Stimulated activated CD4-positive, alpha-beta T cell treated with anti-CD3 and anti-CD28 coated beads, Interleukin-12 subunit alpha, Interleukin-12 subunit beta, amount 100 ng/mL, for 48 hours (primary cell): ENCODE measurements at places on chromosomes 11 and 22.

GRCh38 chr11:109734566-109734965 lies 312.6 kb downstream of the C11orf87 start:
- no peak for DNase-seq

- DNase-seq: no peak
Measured at GRCh38 chr11:76056876-76057275, 149.4 kb downstream of the WNT11 start.

- DNase-seq: no peak
Measured at GRCh38 chr11:32288276-32288675, 147.1 kb downstream of the WT1 start.

DNA sequence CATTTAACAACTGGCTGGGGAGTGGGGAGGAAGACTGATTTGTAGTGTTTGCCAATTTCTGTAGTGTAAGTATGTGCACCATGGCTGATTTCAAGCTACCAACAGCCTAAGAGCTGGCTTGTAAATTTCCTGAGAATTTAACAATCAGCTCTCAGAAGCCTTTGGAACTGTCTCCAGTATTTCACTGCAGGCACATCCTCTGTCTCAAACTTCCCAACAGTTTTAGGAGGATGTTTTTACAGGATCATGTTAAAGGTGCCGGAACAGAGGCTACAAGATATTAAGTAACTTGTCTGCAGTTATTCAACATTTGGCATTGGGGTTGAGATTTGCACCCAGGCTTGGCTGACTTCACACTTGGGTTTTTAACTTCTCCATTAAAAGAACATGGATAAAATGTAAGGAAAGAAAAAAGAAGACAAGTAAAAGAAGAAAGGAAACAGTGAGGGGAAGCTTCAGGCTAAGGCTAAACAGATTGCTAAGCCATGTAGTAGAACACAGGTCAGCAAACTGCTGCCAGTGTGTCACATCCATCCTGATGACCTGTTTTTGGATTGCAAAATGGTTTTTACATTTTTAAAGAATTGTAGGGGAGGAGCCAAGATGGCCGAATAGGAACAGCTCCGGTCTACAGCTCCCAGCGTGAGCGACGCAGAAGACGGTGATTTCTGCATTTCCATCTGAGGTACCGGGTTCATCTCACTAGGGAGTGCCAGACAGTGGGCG lies 204.8 kb upstream of the SESN3 start:
- DNase-seq: no peak

DNA sequence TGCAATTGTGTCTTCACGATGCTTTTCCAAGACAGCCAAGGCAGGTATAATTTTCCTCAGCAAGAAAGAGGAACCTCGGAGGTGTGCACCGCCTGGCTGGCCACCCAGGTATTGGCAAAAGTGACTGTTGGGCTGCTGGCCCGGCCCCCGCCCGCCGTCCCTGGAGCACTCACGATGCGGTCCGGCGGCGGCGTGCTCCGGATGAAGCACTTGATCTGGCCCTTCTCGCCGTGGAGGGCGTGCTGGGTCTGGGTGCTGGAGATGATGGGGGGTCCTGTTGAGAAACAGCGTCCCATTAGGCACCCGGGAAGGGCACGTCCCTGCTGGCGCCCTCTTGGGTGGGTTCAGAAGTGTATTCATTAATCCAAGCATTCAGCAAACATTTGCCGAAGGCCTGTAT lies 84.8 kb downstream of the ST3GAL4 start:
- DNase-seq: no peak

DNA sequence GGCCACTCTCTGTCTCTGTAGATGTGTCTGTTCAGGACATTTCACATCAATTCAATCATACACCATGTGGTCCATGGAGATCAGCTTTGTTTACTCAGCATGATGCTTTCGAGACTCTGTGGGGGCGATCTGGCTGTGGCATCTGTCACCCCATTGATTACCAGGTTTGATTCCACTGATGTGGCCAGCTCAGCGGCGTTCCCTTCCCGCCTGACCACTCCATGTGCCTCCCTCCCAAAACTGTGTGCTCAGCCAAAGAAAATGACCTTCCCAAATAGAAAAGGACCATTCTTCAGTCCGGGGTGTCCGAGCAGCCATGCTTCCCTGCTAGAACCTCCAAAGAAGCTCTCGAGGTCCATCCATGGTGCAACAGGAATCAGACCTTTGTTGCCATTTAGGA lies 89.1 kb downstream of the BRD1 start:
- no peak for DNase-seq

GRCh38 chr22:27232077-27232476 lies 569.5 kb downstream of the MN1 start:
- DNase-seq: no peak

DNA sequence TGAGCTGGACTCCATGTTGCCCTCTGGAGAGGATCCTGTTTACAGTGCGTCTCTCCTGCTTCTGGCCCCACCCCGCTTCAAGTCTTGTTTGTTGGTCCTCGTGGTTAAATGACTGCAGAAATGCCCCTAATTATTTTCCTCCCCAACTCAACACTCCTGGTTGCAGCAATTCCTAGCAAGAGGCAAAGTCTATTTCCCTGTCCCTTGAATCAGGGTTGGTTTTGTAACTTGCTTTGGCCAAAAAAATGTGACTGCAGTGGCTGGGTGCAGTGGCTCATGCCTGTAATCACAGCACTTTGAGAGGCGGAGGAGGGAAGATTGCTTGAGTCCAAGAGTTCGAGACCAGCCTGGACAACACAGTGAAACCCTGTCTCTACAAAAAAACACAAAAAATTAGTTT lies 41.0 kb upstream of the FGF3 start:
- no peak for DNase-seq

DNA sequence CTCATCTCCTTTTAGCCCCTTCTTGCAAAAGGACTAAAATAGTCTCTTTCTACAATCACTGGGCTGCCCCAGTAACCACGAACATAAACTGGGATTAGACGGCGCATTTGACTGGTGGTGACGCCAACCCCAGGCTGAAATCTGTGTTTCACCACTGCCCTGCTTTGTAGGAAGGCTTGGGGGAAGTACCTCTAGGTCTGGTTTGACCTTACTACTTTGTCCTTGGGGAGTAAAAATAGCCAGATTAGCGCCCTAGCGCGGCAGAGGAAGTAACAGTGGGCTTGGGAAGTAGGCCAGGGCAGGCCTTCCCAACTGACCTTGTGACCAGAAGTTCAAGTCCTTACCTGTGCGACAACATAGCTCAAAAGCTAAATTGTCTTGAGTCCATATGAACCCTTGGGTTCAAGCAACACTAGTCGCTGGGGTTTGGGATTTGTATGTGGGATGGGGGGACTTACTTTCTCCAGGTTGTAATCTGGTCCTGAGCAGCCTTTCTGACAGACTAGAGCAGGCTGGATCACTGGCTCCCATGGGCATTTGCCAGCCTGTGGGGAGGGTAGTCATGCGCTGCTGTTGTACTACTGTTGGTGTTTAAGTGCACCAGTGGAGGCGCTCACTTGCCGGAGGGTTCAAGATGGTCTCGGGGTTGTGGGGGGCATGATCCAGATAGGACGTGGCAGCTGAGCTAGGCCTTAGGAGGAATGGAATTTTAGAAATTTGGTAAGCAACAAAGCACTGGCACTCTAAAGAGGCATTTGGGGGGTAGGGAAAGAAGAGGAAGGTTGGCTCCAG lies 953 bp upstream of the PACS1 start:
- DNase-seq: no peak

DNA sequence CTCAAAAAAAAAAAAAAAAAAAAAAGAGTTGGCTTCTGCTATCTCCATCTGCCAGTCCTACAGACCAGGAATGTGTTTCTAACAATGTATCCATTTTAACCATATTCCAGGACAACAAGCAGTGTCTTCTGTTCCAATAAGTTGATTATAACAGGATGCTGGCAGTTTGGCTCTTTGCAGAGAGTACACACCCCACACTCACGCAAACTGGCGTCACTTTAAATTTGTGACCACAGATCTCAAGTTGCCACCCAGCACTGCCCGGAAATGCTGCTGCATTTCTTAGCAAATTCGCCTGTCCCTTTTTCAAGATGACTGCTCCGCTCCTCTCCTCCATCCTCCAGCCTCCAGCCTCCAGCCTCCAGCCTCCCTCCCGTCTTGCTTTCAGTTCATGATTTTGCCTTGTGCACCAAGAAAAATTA lies 44.3 kb downstream of the SCGB1A1 start:
- peak; percentile 1 for DNase-seq

GRCh38 chr11:62108971-62109404 lies 14.8 kb upstream of the INCENP start:
- no peak for DNase-seq

- no peak for DNase-seq
Measured at GRCh38 chr11:9868641-9869040, 204.8 kb downstream of the SWAP70 start.

GRCh38 chr22:27461470-27461869 lies 340.1 kb downstream of the MN1 start:
- DNase-seq: no peak

- DNase-seq: peak; percentile 53
Measured at GRCh38 chr22:35648066-35649025, at the start of gene APOL6. APOL6 (plus strand) TSS chr22:35648446; CDS start chr22:35656426, 7,980 bp downstream.

- DNase-seq: no peak
Measured at GRCh38 chr11:69445131-69445470, 36.4 kb upstream of the LINC01488 start.

GRCh38 chr22:47213571-47214230 lies 451.3 kb downstream of the TBC1D22A start:
- DNase-seq: peak; percentile 40

DNA sequence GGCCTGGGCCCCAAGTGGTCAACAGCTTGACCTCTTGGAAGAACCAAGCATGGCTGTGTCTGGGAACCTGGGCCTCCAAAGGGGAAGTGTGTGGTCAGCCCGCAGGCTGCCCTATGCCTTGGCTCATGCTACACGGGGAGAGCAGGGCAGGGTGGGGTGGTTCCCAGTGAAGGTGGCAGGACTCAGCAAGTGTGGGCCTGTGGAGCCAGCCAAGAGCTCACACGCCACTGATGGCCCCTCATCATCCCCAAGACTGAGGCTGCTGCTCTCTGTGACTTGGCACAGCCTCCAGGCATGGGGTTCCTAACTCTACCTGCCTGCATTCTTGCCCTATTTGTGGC lies 15.9 kb upstream of the DGCR8 start:
- DNase-seq: no peak

GRCh38 chr11:73249304-73249703 lies 22.8 kb upstream of the P2RY6 start:
- DNase-seq: no peak

DNA sequence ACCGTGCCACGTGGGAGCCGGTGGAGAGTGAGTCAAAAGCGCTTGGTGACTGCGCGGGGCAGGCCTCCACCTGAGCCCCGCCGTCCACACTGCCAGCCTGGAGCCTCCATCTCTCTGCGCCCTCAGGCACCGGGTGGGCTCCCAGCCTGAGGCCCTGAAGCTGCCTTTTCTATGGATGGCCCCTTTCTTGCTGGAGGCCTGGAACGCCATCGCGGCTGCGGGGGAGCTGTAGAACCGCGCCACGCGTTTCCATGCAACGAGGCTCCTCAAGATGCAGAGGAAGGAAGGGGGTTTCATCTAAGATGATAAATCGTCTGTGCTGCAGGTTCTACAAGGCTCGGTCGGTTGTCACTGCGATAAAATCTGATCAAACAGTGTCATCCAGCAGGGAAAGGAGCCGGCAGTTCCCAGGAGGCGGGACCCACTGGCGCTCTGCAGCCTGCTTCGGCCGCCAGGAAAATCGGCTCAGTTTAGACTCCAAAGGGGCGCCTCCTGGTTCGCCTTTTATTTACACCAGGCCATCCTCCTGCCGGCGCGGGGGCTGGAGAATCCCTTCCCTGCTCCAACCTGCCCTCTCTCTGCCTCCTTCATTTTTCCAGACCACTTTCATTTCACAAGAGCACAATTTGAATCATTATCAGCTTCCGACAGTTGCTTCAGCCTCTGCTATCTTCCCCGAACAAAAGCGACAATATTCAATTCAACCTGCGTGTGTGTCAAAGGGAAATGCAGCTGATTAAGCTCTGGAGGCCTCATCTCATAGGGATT lies 624.4 kb downstream of the BRD1 start:
- no peak for DNase-seq

- no peak for DNase-seq
Measured at GRCh38 chr22:19097518-19097917, 24.7 kb downstream of the DGCR2 start.

GRCh38 chr11:112583261-112583893 lies 322.7 kb upstream of the PLET1 start:
- no peak for DNase-seq

- DNase-seq: no peak
Measured at GRCh38 chr11:129974672-129975071, 28.0 kb downstream of the PRDM10 start.

DNA sequence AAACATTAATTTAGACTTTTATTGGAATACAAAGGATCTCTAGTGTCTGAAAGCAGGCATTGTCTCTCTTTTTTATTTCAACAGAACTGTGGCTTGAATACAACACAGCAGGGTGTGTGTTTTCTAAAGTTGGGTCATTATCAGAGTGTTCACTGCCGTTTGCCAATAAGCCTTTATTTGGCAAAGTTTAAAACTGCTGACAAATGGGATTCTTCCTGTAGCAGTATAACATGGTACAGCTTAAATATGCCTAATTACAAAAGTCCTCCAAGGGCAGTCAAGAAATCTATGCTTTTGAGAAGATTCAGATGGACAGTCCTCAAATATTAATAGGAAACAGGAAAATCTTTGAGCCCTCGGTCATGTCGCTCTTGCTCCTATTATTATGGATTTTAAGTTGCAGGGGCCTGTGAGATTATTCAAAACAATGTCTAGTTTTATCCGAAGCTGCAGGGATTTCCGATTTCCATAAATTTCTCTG lies 199.9 kb downstream of the MAML2 start:
- DNase-seq: no peak

GRCh38 chr11:72739240-72740059 lies 12.8 kb downstream of the ARAP1 start:
- DNase-seq: no peak

GRCh38 chr22:35479985-35480550 lies 60.6 kb upstream of the RASD2 start:
- no peak for DNase-seq

GRCh38 chr22:24429411-24430365 lies 2.3 kb downstream of the ADORA2A start:
- DNase-seq: peak; percentile 70

- DNase-seq: peak; percentile 20
Measured at GRCh38 chr11:57249384-57250319, 12.6 kb upstream of the APLNR start.

GRCh38 chr11:76610871-76611475 lies 59.6 kb downstream of the LRRC32 start:
- no peak for DNase-seq

GRCh38 chr11:1879342-1879940 lies 12.3 kb downstream of the PRR33 start:
- DNase-seq: no peak

- DNase-seq: no peak
Measured at GRCh38 chr11:67043572-67044349, 12.9 kb upstream of the RHOD start.

- DNase-seq: no peak
Measured at GRCh38 chr11:68479390-68479789, 18.8 kb downstream of the PPP6R3 start.
